A673 (cell line): ENCODE measurements at places on chromosomes 4 and X. TPM values are rescaled to one million over a fixed set of nuclear protein-coding genes. Genes with fewer than 3 reads are reported as not detected.

Gene C4orf17
- total RNA-seq, result not detected in 2 replicates

Gene RGN
- 1.6 and 1.8 TPM in 2 replicates for total RNA-seq

Gene RBM46
- total RNA-seq, result 0.24 TPM in 1 of 2 replicates, not detected in the other

GRCh38 chr4:163085085-163085484 is 81.6 kb downstream of the NAF1 start:
- no peak for DNase-seq

DNA sequence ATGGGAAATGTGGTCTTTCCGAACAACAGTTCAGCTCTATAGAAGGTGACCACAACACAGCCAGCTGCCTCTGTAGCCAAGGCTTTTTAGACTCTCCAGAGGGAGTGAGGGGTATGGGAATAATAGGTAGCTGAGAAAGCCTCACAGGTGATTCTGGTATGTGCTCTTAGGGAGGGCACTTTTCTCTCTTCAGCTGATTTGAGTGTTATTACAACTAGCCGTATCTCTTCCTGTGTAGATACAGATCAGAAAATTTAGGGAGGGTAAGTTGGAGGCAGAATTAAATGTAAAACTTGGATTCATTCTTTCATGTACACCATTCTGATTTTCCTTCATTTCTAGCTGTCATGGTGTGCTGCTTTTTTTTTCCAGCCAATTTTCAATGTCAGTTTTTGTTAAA is 154.9 kb downstream of the BMPR1B start:
- no peak for DNase-seq

GRCh38 chrX:130772105-130772775 is 130.8 kb downstream of the ENOX2 start:
- DNase-seq, result peak; percentile 11

DNA sequence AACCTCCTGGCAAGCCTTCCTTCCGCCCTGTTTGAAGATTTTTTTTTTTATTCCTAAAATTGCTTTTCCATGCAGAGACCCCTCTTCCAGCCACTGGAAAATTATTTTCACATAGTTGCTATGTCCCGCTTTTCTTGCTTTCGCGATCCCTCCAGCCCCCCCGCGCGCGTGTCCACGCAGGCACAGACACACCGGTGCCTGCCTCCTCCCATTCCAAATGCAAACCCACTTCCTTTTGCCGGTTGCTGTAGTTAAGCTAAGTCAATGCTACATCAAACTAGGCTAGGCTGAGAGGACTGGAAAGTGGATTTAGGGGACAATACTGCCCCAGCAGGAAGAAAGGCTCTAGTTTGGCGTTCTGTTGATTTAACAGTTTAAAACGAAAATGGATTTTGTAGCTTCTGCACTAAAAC is 111.0 kb downstream of the DHX15 start:
- DNase-seq, result peak; percentile 32

DNA sequence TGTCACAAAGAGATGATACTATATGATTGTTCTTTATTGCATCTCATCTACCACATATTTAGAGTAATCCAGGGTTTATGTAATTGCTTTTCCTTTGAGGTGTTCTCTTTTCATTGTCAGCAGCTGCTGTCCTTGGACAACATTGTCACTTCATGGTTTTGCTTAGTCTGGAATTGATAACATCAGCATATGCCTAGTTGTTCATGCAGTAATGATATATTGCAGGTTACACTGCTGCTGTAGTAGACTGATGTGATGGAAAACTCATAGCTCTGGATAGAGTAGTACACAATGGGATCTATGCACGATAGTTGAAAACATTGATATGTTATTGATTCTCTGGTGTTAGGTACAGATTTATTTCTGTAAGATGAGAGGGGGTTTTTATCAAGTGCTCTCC is 13.7 kb downstream of the NEIL3 start:
- DNase-seq, result no peak

GRCh38 chr4:37422102-37422501 is 177.6 kb downstream of the NWD2 start:
- no peak for DNase-seq

DNA sequence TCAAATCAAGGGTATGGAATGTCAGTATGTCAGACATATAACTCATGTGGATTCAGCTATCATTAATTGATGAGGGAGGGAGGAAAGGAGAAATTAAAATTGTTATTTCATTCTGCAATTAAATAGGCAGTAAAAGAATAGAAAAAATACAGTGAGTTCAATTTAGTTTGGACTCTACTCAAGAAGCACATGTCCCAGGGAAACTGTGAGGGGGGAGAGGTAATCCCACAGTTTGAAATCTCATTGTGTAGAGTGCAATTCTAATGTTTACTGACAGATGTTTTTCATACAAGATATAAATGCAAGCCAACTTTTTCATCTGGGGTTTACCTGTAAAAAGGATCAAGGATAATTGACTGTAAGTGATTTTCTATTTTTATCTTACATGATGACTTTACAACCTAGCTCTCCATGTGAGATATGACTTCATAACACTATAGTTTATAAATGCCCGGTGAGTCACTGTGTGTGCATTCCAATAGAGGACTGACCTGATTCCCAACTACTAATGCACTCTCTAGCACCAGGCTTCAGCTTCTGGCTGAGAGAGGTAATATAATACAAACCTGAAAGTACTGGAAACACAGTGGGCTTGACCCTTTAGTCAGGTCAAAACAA is 35.2 kb upstream of the SCD5 start:
- no peak for DNase-seq

GRCh38 chrX:140292961-140293360 is 211.9 kb downstream of the SOX3 start:
- DNase-seq, result no peak

DNA sequence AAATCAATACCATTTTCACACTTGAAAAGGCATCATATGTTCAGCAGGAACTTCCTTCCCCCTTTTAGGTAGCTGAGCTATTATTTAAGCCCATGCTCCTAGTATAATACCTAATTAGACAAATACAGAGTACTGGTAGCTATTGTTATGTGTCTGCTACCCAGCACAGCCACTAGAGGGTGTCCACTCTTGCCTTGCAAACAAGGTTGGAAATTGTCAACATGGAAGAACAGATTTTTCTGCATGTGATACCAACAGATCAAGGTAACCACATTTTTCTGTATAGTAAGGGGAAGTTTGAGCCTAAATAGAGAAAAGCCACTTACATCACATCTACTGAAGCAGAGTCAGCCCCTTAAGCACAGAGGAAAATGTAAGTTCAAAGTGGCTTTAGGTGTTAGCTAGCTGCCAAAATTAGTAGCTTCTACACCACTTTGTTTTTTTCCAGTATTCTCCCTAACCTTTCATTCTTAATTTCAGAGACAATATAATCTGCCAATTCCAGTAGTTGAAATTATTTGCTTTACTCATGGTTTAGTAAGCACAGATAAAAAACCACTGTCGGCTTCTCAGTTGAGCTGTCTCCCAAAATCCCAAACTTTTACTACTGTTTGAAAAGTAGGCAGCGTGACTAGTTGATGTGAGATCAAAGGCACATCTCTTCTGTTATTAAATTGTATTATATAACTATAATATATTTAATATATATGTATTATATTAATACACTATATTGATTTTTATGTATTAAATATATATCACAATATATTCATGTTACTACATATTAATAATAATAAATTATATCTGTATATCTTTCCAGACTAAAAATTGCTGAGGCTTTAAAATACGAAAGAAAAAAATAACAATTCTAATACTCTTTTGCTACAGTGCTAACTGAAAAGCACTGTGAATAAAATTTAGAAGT is 38.2 kb downstream of the EDNRA start:
- peak; percentile 81 for DNase-seq

GRCh38 chr4:119271361-119272085 is 50.4 kb downstream of the FABP2 start:
- no peak for DNase-seq

DNA sequence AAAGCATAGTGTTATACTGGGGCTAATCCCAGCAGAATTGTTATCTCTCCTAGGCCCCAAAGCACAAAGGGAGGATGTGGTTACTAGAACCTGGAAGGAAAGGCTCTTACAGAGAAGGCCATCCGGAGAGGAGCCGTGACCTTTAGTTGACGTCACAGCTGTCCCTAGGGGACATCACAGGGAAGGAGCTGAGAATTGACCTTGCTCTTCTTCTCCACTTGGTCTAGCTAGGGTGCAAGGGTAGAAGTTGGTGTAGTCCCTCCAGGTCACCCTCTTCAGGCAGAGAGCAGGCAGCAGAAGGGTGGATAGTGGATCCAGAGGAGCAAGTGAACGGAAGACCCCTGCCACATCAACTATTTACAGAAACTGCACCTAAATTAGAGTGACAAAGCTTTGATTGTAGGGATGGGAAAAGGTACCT is 22.8 kb upstream of the FGF2 start:
- DNase-seq, result no peak

DNA sequence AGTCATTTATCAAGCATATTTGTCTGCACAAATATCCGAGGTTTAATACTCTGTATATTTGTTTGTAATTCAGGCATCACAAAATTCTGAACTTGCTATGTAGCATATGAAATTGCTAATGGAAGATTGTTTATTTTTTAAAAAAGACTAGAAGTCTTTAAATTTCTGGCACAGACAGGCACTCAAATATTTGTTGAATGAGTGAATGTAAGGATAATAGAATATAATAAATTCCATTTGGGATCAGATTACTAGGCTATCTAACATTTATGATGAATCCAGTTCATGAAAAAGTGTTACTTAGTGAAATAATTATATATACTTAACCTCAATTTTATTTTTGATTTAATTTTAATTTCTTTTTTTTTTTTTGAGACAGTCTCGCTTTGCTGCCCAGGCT is 30.4 kb upstream of the TEC start:
- no peak for DNase-seq

DNA sequence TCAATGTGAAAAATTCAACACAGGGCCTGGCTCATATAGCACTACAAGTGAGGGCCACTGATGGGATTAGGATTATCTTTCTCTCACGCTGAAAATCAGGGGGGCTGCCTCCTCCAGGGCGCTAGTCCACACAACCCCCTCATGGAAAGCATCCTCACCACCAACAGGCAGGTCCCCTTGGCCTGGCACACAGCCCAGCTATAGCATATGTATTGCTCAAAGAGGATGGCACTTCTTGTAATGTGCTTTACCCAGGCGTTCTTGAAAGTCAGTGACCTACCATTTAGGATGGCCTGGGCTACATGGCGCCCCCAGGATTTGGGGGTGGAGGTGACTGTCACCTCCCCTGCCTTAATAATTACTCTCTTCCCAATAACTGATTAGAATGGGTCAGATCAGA is 71.0 kb upstream of the LSM6 start:
- no peak for DNase-seq

DNA sequence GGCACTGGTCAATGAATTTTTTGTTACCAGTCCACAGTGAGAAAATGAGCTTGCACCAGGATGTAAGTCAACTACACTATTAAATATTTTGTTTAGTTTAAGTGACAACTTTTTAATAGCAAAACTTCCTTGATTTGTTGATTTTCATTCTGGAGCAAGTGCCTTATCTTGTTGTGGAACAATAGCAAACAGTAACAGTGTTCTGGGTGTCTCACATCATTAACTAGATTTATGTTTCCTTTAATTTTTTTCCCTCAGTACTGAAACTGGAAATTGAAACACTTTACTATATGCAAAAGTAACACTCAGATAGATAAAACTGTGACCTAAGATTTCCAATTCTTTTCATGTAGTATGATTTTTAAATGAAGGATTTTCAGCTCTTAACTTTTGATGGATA is 80.1 kb downstream of the GALNT7 start:
- DNase-seq, result no peak

- peak; percentile 57 for DNase-seq
Measured at GRCh38 chrX:132622130-132622529, 133.3 kb upstream of the MBNL3 start.
